ENCODE measurements at places on chromosomes 4 and X.

DNA sequence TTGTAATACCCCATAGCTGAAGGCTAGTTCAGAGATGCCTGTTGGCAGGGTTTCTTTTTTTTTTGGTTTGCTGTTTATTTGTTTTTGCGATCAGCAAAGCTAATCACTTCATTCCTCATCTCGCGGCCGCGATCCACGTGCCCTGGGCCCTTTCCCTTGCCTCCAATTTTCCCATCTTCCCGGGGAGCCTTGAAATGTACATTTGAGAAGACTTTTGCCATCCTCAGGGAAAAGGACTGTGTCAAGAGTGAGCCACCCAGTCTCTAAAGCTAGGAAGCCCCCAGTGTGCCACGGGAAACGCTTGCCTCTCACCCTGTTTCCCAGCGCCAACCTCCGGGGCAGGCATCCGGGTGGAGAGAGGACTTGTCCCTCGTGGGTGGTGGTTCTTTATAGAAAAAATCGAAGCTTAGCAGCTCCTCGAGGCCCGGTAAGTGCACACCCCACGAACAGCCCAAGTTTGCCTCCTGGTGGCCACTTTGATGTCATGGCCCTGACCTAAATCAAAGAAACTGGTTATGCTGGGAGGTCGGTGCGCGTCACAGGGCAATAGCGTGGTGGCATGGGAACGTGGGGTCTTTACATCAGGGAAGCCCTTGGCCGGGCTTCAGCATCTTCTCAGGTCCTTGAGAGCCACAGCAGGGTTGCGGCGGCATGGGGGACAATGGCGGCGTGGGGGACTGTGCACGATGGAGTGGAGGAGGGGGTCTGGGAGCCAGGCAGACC, 42.0 kb downstream of the MAP7D3 start:
- DNase-seq: peak; percentile 8

GRCh38 chr4:123386609-123387008, 10.0 kb upstream of the SPRY1 start:
- DNase-seq: no peak

DNA sequence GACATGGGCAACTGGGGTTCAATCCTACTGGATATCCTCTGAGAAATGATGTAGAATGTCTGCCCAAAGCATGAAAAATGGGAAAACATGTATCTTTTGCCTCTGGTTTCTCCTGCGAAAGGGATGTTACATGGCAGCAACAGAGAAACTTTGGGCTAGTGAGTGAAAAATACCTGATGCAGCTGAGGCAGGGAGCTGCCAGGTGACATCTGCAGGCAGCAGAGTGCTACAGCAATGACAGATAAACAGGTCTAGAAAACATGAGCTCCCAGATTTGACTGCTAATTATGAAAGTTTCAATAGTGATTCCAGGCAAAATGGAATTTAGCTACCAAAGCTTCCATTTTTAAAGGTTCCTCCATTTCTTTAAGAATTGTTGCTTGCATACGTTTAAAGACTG, 4.8 kb upstream of the CXCL1 start:
- DNase-seq: no peak

- DNase-seq: no peak
Measured at GRCh38 chr4:40555176-40555900, 74.3 kb downstream of the RBM47 start.

DNA sequence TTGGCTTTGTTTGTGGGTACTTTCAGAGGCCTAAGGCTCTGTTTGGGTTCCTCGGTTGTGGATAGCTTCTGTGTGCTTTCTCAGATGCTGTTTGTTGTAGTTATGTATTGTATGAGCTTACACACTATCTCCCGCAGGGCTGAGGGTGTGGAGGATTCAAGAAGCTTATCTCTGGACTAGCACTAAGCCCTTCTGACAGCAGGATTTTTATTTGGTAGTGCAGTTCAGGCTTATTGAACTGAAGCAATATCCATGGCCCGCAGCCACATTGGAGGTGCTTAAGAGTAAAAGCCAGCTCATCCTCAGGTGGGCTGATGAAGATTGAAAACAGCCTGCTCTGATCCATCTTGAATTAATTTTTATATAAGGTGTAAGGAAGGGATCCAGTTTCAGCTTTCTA, 128.2 kb downstream of the RASGEF1B start:
- no peak for DNase-seq

- no peak for DNase-seq
Measured at GRCh38 chr4:38943343-38943742, 75.7 kb downstream of the FAM114A1 start.

DNA sequence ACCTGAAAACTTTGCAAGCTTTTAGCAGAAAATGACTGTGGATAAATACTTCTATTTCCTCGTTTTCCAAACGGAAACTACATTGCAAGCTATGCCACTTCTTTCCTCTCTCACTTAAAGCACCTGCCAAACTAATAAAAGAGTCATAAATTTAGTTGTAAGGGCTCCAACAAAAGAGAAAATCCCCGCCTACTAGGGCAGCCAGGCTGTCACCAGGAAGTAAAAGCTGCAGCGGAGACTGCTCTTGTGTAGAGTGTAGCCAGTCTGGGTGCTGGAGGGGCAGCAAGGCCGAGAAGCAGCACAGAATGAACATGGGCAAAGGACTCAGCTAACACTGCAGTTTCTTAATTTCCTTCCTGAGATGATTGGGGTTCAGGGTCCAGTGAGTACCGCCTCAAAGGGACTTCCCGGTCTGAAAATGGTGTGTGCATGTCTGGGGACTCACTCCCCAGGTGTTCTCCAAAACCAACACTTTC, 89.3 kb upstream of the MAML3 start:
- DNase-seq: peak; percentile 9

DNA sequence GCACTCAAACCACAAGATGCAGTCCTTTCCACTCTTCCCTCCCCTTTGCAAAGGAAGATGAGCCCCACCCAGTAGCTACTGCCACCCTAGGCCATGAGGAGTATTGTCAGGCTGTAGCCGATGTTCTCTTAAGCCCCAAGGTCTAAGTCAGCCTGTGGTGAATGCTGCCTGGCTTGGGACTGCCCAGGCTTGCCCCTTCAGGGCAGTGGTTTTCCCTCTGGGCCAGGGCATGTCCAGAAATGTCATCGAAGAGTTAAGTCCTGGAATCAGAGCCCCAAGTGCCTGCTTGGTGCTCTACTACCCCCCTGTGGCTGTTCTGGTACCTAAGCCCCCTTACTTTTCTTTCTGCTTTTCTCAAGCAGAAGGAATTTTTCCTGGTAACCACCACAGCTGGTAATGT, 11.8 kb upstream of the PGK1 start:
- no peak for DNase-seq

- no peak for DNase-seq
Measured at GRCh38 chrX:133923113-133923512, 62.3 kb downstream of the GPC3 start.

- no peak for DNase-seq
Measured at GRCh38 chr4:104575278-104575677, 80.6 kb upstream of the CXXC4 start.

DNA sequence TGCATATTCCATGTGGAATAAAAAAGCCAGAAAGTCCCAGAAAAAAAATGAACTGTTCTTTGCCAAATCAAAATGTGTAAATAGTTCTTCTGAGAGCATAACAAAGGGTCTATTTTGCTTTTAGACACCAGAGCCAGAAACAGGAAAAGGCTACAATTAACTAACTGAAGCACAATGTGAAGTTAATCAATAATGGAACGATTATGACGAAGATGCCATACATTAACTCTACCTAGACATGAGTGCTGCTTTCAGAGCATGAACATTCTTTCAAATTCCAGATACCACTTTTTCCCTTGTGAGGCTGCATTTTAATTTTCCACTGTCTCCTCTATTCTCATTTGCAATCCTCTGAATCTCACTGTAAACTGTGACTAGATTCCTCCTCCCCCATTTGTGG, 48.7 kb upstream of the PHOX2B start:
- no peak for DNase-seq

GRCh38 chr4:66972087-66972486, 573.2 kb downstream of the CENPC start:
- DNase-seq: no peak

DNA sequence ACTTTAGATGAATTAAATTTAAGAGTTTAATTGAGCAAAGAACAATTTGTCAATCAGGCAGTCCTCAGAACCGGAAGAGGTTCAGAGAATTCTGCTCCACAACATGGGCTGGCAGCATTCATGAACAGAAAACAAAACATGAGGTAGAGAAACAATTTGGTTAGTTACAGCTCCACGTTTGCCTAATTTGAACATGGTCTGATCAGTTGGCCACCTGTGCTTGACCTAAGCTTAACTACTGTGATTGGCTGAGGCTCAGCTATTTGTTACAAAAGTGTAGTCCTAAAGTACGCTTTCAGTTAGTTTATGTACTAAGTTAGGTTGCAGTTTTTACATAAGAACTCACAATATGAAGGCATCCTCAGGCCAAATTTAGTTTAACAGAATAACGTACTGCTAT, 258.6 kb downstream of the ADAM29 start:
- no peak for DNase-seq

GRCh38 chr4:99918656-99919055, 24.4 kb upstream of the LAMTOR3 start:
- DNase-seq: no peak

DNA sequence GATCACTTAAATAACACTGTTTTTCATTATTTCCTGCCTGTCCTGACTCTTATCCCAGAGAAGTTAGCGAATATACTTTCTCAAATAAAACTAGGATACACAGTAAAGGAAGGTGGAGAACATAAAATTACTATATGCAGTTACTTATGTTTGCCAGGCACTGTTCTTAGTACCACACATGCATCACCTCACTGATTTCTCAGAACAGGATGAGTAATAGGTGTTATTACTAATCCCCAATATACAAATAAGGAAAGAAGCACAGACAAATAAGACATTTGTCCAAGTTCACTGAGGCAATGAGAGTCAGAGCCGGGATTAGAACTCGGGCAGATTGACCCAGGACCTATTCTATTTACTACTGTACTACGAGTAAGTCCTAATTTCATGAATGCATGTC, 91.7 kb downstream of the CORIN start:
- DNase-seq: no peak

DNA sequence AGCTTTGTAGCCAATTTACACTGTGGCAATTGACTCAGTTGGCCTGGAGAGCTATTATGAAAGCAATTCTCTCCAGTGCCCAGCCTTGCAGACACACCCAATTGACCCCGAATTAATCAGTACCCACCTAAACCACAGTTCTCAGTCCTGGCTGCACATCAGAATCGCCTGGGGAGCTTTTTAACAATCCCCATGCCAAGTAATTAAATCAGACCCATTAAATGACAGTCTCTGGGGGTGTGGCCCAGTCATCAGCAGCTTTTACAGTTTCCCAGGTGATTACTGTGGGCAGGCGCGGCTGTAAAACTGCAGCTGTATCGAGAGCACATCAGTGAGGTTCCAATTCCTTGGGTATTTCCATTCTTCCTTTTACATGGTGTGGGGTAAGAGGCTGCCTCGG, 460.9 kb upstream of the FAT1 start:
- DNase-seq: no peak

GRCh38 chr4:10664408-10664807, 20.2 kb downstream of the CLNK start:
- no peak for DNase-seq

GRCh38 chrX:110397339-110397738, 38.7 kb downstream of the RTL9 start:
- no peak for DNase-seq

GRCh38 chr4:173013232-173013930, 155.2 kb upstream of the GALNT7 start:
- peak; percentile 38 for DNase-seq
